Stimulated activated CD8-positive, alpha-beta memory T cell treated with anti-CD3 and anti-CD28 coated beads, Interleukin-7, amount 100 ng/mL, for 24 hours (primary cell): ENCODE measurements at places on chromosomes 5 and 9.

GRCh38 chr9:76751001-76751400 is 13.2 kb upstream of the PCA3 start:
- no peak for DNase-seq

DNA sequence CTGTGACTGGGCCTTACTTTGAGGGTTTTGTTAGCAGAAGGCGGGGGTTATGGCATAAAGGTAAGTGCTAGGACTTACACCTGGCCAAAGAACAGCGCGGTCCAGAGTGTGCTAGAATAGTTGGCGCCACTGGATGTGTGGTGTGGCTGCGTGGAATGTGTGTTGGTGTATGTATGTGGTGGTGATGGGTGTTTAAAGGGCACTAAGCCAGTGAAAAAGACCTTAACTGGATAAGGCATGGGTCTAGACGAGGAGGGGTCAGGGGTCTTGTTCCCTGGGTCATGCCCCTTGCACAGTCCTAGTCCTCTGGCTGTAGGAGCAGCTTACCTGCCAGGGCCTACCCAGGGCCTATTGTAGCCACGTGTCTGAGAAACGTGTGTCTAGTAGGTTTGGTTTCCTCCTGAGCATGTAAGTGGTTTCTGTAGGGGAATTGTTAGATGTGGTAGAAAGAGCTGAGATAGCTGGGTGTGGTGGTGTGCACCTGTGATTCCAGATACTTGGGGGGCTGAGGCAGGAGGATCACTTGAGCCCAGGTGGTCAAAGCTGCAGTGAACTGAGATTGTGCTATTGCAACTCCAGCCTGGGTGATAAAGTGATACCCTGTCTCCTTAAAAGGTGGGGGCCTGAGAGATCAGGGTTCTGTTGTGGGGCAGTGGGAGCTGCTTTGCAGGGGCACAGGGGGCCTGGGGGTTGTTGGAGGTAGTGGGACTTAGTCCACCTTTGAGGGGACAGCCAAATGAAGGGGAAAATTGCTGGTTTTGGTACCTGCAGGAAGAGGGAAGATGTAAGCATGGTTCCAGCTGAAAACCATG is 55.2 kb downstream of the HSPA4 start:
- no peak for DNase-seq

DNA sequence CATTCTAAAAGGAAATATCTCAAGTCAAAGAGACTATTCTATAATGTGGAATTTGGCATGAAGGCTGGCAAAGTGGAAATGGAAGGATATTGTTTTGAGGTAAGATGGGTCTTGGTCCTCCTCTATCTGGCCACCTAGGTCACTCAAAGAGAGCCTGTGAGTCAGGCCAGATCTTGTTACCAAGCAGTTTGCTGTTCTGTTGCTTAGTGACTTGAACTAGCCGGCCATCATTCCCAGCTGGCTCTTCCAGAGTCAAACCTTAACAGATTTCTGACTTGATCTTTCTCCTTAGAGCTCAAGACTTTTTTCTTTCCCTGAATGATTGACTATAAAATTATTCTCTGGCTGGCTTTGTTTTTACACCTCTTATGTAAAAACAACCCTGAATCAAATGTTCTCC is 136.1 kb downstream of the PDE4D start:
- DNase-seq = no peak

DNA sequence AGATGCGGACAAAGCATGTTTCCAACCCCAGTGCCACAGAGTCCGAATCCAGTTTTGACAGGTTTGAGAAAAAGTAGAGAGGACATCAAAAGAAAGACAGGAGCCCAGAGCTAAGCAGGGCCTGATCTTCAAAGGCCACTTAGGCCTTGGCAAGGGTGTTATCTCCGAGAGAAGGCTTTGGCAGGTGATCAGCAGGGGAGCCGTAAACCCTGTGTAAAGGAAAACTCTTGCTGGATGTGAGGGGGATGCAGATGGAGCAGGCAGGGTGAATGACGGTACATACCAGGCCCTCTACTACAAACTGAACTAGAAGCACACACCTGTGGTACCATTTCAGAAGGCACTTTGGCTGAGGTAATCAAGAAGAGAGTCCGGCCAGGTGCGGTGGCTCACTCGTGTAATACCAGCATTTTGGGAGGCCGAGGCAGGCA is 1.4 kb upstream of the HNRNPH1 start:
- no peak for DNase-seq

DNA sequence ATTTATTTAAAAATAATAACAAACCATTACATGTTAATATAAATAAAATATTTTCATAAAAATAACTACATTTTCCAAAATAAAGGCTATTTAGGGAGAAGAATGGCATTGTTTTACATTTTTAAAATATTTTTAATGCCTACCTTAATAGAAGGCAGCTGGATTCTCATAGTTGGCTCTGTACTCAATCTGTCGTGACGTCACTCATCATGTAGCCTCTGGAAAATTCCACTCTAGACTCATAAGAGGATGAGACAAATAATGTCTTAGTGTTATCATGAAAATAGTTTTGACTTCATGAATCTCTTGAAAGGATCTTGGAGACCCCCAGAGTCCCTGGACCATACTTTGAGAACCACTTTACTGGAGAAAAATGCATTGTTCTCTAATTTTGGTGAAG is 93.1 kb downstream of the NXNL2 start:
- DNase-seq = no peak

DNA sequence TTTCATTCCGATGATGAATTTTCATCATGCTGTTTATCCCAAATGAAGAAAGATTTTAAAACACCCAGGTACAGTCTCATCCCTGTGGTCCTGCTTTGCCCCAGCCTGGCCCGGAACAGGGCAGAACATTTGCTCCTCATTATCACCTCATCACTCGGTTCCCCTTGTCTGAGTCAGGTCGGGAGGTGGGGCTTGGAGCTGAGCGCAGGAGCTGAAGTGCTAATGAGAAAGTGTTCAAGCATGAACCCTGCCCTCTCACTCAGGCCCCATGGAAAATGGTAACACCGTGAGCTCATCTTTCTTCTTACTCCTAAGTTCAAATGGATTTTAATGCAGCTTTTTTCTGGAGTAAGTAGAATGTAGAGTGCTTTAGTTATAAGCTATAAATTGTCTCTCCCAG is 466.2 kb downstream of the KDM4C start:
- DNase-seq = no peak

DNA sequence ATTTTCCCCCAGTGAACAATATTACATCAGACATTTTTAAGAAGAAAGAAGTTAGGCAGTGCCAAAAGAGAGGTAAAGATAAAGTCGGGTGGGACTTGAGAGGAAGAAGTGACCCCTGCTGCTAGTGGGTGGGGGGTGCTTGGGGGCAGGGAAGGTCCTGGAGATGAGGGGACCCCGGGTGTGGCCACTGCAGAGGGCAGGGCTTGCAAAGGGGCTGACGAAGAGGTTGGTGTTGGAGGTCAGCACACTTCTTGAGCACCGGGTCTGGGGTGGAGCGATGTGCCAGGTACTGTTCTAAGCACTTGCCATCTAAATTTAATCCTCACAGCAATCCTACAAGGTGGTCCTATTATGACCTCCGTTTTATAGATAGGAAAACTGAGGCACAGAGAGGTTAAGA is 62.0 kb downstream of the AMBP start:
- no peak for DNase-seq

GRCh38 chr5:58458743-58459145 is 1.1 kb downstream of the PLK2 start:
- DNase-seq = no peak

- no peak for DNase-seq
Measured at GRCh38 chr9:82363198-82363597, 374.6 kb downstream of the SPATA31D1 start.

- no peak for DNase-seq
Measured at GRCh38 chr5:136103118-136103517, 29.5 kb upstream of the SMAD5 start.

- DNase-seq = no peak
Measured at GRCh38 chr5:83924891-83925290, 204.2 kb upstream of the HAPLN1 start.

DNA sequence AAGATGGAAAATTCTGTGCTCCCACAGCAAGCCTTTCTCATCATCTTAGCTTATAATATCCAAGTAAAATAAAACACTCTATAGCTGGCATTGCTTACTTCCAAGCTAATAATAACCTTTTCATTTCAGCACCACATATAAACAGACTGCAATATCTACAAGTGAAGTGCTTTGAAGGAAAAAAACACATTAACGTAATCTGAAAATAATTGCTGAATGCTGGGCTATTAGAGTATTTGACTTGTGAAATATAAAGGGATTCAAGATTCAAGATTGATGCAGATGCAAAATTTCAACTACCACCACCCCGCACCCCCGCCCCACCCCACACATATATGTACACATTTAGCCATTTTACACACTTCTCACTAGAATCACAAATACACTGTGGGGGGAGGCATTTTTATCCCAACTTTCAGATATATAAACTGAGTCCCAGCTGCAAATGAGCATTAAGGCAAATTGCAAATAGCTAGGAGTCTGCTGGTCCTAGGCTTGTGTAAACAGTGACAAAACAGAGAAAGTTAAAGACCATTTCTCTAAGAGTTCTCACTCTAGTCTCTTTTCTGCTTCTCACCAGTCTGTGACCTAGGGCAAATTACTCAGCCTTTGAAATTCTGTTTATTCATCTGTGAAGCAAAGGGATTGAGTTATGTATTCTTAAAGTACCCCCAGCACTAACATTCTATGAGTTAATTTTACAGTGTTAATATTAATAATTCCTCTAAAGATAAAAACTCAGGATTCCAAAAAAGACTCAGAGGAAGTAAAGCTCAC is 489.4 kb downstream of the PRELID2 start:
- no peak for DNase-seq

DNA sequence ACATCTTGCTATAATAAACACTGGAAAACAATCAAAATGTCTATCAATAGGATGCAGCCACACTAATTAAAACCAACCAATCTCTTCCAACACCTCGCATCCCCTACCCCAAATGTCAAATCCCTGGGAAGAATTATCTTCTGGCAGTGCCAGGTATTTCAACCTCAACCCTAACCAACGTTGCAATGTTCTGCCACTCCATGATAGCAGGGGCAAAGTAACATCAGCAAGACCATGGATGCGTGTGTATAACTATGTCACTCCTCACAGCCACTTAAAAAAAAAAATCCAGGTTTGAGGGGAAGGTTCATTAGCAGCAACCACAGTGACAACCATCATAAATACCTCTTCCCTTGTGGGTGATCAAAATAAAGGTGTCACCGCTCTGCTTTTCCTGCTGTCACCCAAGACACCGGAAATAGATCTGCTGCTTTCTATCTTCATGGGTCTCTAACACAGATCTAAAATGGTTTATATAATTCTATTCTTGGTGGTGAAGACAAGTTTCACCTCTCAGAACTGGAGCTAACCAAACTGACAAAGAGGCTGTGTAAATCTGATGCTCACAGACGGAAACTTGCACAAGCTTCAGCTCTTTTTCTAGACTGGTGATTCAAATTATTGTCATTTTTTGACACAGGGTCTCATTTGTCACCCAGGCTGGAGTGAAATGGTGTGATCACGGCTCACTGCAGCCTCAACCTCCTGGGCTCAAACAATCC is 9.9 kb downstream of the HSPA9 start:
- no peak for DNase-seq

- DNase-seq = no peak
Measured at GRCh38 chr9:113598883-113599282, 135.4 kb downstream of the RGS3 start.

DNA sequence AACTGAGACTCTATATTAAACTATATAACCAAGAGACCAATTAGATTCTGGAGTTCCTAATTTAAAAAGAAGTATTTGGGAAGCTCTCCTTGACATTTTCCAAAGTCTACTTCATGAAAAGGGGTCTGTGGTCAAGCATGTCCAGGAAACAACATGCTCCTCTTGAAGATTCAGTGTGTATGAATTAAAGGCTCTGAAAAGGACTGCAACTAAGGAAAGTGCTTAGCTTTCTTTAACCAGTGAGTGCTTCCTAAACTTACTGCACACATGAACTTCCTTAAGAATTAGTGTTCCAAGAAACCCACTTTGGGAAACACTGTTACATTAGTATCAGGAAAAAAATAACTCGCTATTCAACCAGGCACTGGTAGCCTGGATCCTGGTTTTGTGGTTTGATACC is 167.6 kb downstream of the MED27 start:
- no peak for DNase-seq

- no peak for DNase-seq
Measured at GRCh38 chr9:72883875-72884274, 69.0 kb downstream of the ALDH1A1 start.

DNA sequence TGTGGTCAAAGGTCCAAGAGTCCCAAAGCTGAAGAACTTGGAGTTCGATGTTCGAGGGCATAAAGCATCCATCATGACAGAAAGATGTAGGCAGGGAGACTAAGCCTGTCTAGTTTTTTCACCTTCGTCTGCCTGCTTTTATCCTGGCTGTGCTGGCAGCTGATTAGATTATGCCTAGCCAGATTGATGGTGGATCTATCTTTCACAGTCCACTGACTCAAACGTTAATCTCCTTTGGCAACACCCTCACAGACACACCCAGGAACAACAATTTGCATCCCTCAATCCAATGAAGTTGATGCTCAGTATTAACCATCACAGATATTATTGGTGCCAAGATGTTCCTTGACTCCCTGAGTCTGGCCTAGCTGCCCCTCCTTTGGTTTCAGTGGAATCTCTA is 530.8 kb upstream of the CLINT1 start:
- DNase-seq = no peak
